NCI-H446 (cell line): ENCODE measurements at places on chromosomes 3 and 15.

- no peak for DNase-seq
Measured at GRCh38 chr3:123152687-123153086, 49.1 kb upstream of the SEC22A start.

GRCh38 chr15:52786436-52787122 is 3.6 kb downstream of the ONECUT1 start:
- DNase-seq: no peak

GRCh38 chr15:70561885-70562284 is 201.5 kb downstream of the UACA start:
- DNase-seq: no peak

DNA sequence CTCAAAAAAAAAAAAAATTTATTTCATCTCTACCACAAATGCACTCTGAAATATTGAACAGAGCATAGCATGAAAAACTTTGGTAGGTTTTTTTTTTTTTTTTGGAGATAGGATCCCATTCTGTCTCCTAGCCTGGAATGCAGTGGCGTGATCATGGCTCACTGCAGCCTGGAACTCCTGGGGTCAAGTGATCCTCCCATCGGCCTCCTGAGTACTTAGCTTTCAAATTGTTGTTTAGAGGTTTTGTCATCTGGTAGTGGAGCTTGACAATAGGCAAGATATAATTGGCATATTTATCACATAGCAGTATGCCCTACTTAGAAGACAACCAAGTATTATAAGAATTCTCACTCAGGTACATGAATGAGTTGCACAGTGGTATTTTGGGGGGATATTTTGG is 234.2 kb upstream of the ST8SIA2 start:
- no peak for DNase-seq

DNA sequence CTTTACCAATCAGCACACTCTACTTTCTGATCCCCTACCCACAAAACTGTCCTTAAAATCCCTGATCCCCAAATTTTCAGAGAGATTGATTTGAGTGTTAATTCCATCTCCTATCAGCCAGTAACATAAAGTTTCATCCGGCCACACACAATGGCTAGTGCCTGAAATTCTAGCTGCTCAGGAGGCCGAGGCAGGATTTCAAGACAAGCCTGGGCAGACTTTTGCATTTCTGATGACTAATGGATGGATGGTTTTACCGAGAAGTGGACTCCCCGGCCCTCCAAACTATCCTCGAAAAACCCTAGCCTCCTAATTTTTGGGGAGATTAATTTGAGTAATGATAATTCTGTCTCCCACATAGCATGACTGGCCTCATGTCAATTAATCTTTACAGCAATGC is 269.8 kb upstream of the POU1F1 start:
- DNase-seq: no peak

DNA sequence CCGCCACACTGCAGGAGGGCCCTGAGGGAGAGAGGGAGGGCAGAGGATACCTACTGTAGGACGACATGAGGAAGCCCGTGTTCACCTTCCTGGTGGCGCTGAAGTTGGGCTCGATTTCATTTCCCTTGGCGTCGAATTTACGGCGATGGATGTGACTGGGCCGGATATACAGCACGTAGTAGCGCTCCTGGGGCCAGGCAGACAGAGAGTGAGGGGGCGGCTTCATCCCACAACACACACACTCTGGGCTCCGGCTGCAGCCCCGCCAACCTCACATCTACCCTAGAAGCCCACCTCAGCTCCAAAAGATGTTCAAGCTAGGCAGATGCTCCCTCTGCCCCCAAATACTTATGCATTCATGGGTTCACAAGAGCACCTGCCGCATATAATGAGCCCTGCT is 4.5 kb downstream of the ARPIN start:
- no peak for DNase-seq

GRCh38 chr3:110139048-110139447 is 801.7 kb upstream of the DPPA4 start:
- no peak for DNase-seq

DNA sequence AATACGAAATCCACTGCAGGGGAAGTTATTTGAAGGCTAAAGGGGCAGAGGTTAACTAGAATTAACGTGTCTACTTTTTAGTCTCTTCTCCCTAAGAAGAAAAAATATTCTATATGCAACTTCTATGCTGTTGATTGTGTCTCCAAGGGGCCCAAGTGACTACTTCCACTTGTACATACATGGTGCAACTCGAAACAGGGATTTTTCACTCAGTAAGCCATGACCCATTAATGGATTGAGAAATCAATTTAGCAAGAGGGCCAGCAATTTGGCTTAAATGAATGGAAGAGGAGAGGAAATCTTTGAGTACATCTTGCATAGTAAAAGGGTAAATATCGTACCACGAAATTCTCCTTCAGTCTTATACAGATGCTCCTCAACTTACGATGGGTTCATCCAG is 151.1 kb upstream of the HES1 start:
- DNase-seq: no peak

GRCh38 chr3:194888916-194889315 is 203.2 kb downstream of the FAM43A start:
- no peak for DNase-seq

DNA sequence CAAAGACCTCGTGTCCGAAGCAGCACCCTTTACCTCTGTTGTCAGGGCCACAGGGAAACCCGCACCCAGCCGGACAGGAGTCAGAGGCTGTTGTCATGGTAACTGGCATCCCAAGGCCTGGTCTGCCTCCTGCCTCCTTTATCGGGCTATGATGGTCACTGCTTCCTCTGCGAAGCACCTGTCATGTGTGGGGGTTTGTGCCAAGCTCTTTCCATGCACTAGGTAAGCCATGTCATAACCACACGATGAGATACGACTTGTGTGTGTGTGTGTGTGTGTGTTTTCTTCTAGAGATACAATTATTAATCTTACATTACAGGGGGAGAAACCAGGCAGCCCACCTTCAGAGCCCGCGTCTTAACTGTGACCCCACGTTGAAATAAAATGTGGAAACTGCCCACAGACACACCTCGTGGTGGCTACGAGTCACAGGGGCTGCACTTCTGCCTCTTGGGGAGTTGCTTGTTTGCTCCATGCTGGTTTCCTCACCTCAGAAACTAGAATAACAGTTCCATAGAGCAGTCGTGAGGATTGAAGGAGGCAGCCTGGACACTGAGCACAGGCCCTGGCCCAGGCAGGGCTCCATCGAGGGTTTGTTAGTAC is 18.0 kb downstream of the ZDHHC19 start:
- no peak for DNase-seq

- peak; percentile 43 for DNase-seq
Measured at GRCh38 chr3:168051531-168052471, 43.9 kb downstream of the GOLIM4 start.

DNA sequence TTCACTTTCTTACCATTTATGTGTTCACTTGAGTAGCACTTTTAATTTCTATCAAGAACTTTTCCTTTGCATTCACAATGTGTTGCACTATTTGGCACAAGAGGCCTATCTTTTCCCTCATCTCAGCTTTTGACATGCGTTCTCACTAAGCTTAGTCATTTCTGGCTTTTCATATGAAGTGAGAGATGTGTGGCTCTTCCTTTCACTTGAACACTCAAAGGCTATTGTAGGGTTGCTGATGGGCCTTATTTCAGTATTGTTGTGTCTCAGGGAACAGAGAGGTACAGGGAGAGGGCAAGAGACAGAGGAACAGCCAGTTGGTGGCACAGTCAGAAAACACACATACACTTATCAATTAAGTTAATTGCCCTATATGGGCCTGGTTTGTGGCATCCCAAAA is 127.4 kb upstream of the MLF1 start:
- DNase-seq: no peak

DNA sequence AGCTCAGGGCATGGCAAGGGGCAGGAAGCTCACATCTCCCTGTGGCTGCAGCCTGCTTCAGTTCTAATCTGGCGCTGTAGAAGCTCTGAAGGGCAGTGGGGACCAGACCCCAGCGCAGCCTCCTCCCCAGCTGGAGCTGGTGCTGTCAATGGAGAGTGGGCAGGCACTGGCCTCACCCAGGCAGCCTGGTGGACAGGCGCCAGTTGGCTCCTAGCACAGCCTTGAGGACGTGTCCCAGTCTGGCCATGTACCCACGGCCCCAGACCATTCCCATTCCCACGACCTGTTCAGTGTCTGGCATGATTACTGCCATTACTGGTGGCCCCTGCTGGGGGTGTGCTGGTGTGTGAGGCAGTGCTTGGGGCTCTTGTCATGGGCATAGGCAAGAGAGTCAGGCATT is 16.3 kb downstream of the TYRO3 start:
- no peak for DNase-seq

DNA sequence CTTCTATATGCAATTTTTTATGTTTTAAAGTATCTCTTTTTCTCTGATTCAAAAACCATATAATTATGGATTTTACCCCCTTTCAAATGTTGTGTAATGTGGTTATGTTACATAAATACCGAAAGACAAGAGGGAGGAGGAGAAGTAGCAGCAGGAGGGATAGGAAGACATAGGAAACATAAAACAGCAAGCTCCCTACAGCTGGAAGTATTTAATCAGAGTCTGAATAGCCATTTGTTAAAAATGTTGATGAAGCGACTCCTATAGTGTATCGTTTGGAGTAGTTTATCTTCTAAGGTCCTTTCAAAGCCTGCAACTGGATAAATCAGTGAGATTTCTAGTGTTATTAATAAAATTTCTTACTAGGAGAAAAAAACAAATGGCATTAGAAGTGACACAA is 598.1 kb upstream of the GOLIM4 start:
- DNase-seq: no peak

DNA sequence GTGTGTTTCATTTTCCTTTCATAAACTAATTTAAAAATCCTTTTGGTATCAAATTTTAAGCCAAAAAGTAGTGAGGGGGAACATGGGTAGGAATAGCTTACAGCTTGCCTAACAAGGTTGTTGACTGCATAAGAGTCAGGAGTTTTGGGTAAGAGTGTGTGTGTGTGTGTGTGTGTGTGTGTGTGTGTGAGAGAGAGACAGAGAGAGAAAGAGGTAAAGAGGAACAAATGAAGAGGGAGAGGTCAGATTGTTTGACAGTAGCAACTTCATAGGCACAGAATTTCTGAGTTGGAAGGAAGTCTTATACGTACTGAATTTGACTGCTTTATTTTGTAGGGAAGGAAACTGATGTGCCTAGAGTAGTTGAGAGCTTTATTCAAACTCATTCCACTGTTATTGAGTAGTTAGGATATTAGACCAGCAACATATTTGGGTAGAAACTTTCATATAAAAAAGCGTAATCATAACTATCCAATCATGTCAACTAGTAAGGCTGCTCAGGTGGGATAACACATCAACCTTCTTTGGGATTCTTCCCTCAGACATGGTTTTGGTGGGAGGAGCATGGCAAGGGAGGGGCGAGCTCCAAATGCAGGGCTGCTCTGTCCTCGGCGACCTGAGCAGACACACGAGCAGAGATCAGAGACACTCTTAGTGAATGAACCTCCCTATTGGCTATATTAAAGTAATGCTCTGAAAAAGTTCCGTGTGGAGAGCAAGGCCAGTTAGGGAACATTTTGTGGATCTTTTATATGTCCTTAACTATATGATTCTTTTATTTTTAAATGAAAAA is 86.4 kb downstream of the LPP start:
- DNase-seq: no peak

GRCh38 chr15:83365370-83365938 is 81.0 kb upstream of the BNC1 start:
- no peak for DNase-seq

- DNase-seq: no peak
Measured at GRCh38 chr3:124510290-124510689, 220.0 kb upstream of the UMPS start.

GRCh38 chr3:194592798-194593752 is 40.1 kb downstream of the TMEM44 start:
- DNase-seq: no peak
